Activated T-helper 1 cell treated with anti-CD3 and anti-CD28 coated beads, Interleukin-2, amount 50 U/mL, for 16 hours (primary cell): ENCODE measurements at places on chromosomes 4 and X.

GRCh38 chrX:53284684-53285447, 3.5 kb upstream of the IQSEC2 start:
- DNase-seq = peak; percentile 9

GRCh38 chr4:185562531-185562930, 27.2 kb upstream of the PDLIM3 start:
- no peak for DNase-seq

- DNase-seq = no peak
These were observed 159.9 kb upstream of the DIPK2B start for GRCh38 chrX:45360571-45360970.

DNA sequence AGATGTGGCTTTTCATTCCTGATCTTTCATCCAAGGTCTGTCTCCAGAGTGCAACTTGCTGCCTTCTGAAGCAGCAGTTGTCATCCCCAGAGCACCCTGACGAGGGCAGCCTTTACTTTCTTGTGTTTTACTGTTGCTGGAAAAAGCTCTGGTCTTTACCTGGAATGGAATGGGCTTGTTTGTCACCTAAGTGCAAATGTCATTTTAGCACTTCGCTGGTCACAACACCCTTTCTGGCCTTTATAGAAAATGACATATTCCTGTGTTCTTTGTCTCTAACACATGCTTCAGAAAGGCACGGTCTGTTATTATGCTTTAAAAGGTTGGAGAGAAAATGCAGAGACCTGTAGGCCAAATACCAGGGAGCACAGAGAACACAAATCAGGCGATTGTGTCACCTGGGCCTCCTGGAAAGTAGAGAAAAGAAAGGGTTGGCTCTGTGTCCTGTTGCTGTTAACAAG, 332.7 kb upstream of the IGFBP7 start:
- DNase-seq = no peak

GRCh38 chr4:77844363-77844762, 18.3 kb upstream of the MRPL1 start:
- DNase-seq = no peak

DNA sequence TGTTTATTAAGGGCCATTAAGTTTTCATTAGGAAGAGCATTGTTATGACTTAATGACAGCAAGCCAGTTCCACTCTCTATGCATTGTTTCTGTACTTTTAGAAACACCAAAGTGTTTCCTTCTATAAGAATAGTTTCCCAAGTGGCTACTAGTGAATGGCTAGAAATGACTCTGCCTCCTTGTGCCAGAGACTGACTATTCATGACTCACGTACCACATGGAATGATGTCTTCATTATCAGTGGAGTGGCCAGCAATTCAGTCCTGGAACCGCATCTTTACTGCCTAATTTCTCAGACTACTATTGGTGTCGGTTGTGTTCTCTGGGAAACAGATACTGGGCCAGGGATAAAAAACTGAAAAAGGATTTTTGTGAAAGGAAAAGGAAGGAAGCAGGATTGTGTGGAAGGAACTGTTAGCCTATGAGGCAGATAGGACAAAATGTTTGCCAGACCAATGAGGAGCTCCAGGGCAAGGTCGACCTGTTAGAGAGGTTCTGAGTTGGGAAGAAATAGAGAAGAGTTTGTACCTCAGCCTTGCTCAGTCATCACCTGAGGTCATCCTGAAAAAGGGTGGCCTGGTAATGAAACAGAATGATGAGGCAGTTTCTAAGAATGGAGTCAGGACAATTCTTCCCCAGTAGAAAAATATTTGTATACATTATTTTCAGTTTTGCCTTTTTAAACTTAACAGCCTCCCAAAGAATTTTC, 218.6 kb downstream of the SPCS3 start:
- no peak for DNase-seq

- no peak for DNase-seq
These were observed 59.7 kb upstream of the TMEM164 start for GRCh38 chrX:109943092-109943739.

DNA sequence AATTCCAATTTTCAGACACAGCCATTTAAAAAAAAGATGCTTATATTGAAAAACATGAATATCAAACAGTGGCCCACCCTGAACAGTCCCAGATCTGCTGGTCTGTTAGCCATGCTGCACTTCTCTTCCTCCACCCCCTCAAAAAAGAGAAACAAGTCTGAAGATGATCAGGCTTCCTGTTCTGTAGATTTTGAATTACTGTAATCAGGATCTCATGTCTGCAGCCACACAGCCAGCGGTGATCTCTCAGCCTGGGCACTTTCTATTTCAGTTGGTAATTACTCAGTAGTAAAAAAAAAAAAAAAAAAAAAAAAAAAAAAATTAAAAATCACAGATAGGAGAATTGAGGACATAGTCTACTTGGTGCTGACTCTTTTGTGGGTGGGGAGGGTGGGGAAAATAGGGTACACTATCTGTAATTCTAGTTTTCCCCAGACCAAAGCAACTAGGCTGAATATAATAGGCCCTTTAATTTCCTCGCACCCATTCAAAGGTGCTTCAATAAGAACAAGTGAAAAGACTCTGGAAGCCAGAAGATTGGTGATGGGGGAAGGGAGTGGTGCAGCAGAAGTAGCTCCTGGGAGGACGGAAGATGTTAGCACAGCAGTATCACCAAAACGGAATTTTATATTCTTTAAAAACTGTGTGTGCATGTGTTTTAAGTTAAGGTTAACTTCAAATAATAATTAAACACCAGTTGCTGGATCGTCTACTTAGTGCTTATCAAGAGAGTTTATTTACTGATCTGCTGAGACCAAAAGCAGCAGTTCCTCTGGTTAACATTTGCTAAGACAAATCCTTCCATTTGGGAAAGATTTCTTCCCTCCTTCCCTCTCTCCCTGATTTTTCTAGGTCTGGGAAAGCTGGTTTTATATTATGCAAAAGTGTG, 47.0 kb downstream of the SPRY1 start:
- DNase-seq = no peak

- no peak for DNase-seq
These were observed 53.4 kb downstream of the GPAT3 start for GRCh38 chr4:83589279-83589678.

DNA sequence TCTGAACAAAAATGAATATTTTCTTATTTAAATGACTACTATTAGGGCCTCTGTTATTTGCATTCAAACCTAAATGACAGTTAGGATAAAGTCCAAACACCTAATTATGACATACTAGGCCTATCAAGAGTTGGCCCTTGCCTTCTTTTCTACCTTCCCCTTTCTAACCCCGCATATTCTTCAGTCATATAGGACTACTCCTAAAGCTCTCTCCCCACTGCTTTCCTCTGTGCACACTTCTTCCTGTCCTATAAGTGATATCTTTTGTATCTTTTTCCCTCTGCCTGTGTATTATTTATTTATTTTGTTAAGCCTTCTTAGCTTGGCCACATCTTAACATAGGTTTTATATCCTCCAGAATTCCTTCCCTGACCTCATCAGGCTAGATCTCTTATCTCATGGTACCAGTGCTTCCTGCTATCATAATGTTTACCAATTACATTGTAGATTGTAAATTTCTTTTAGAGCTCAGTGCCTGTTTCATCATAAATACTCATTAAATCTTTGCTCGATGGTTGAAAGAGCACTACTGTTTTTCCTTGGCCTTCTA, 22.5 kb downstream of the ERVMER34-1 start:
- DNase-seq = no peak

- DNase-seq = no peak
These were observed 104.4 kb downstream of the STIM2 start for GRCh38 chr4:26964994-26965393.

- DNase-seq = no peak
These were observed 239.7 kb upstream of the FAM241A start for GRCh38 chr4:111905511-111905910.

GRCh38 chrX:298993-299392, 17.8 kb downstream of the PLCXD1 start:
- DNase-seq = no peak

- no peak for DNase-seq
These were observed 136.9 kb upstream of the ZIC3 start for GRCh38 chrX:137428766-137429591.

- DNase-seq = no peak
These were observed 173.0 kb upstream of the CASK start for GRCh38 chrX:42096265-42096920.

- DNase-seq = no peak
These were observed 946 bp downstream of the ANXA3 start for GRCh38 chr4:78552389-78553042.

- no peak for DNase-seq
These were observed 8.5 kb downstream of the FMR1 start for GRCh38 chrX:147920161-147920666.

DNA sequence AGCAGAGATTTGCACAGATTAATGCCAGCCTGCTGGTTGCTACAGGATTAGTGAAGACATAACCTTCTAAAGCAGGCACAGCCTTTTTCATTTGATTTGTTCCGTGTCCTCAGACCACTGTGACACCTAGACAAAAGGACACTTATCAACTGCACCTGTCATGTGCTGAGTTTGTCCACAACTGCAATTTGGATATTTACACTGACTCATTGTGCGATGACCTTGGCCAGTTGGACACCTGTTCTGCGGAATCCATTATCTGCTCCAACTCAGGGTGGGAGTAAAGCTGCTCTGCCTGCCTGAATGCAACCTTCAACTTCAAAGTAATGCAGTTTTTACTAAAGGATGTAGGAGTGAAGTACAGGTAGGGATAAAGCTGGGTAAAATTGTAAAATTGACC, 4.1 kb upstream of the NR0B1 start:
- no peak for DNase-seq

DNA sequence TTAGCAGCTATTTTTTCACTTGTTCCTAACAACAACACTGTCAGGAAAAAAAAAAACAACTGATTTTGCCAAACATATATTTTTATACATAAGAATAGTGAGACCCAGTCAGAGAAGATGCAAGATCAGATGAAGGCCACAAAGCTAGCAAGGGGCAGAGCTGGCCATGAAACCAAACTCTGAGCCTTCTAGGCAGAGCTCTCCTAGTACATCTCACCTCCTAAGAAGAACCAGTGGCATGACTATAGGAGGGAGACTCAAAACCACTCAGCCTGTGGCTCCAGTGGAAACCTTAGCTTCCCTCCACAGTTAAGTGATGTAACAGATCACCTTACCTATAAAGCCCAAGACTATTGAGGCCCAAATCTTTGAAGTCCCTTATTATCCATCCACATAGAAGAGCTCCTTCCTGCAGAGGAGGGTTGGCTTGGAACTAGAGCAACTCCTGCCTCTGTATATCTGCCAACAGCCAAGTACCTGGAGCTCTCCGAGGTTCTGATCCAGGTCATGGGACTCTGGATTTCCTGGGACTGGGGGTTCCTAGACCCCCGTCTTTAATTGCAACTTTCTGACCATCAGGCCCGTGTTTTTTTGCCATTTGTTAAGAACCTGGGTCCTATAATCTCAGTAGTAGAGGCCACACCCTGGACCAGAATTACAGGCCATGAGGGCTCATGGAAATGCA, 136.5 kb downstream of the SH3KBP1 start:
- no peak for DNase-seq

- no peak for DNase-seq
These were observed 238.3 kb downstream of the KCNIP4 start for GRCh38 chr4:21710179-21710835.

- DNase-seq = no peak
These were observed 64.3 kb downstream of the SCML2 start for GRCh38 chrX:18290200-18290599.

DNA sequence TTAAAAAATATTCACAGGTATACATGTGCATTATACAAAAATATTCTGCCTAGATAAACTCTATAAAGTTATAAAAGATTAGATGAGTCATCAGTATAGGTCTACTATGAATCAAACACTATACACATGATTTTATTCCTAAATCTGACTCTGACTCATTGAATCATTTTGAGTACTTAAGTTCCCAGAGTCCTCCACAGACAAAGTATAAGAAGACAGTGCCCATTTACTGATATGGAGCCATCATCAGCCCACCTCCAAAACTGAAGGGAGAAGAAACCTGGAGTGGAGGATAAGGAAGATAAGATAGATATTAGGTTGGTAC, 28.7 kb upstream of the ANTXR2 start:
- DNase-seq = no peak

DNA sequence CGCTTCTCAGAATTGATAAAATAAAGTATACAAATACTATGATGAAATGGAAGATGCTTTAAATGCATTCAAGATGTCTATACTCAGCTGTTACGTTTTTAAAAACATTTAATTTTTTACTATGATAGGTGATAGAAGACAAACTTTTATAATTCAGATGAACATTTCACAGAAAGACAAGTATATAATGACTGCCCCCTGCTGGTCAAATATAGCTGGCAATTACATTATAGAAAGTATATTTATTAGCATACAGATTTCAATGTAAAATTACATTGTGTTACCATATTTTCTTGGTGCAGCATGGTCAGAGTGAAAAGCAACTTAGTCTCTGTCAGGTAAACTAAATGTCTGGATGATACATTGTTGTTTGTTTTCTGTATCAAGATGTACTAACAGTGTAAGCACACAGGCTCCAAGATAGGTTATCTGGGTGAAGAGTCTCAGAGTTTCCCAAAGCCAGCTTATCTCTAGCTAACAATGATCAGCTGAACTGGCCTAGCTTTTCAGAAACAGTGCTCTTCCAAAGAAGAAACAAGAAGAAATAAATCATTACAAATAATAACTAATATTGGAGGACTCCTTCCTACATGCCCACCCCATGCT, 54.1 kb downstream of the SRPX start:
- no peak for DNase-seq

- DNase-seq = no peak
These were observed 109.4 kb downstream of the SCLT1 start for GRCh38 chr4:128983771-128984485.
